ENCODE measurements at places on chromosomes 4 and X.
A peak's percentile ranks its signal among the peaks of the same experiment; 100 is the strongest.

- H3K4me1 ChIP-seq, result no peaks in the 10 kb centered on the region
- H3K4me3 ChIP-seq, result no peak overlapping the region
These were observed 399.3 kb downstream of the GPM6A start for GRCh38 chr4:175412746-175413145.

DNA sequence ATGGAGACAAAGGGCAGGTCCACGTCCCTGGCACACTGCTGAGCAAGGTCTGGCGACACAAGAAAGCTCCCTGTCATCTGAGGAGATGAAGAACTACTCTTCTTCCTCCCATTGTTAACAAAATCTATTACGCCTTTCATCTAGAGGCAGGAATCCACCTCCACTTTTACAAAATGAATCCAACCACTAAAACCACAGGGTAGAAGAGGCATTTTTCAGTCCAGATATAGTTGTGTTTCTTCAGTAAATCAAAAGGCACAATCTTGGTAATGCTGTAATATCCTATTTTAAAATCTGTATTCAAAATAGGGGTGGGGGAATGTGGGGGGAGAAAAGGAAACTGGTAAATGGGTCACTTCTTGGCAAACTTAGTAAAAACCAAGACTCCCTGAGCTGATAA, 101.4 kb downstream of the CDS1 start:
- H3K4me1 ChIP-seq, result peaks cover 10% of the 10 kb centered on the region
- H3K27ac ChIP-seq, result no peak overlapping the region
- peaks cover 98% of the 10 kb centered on the region for H3K36me3 ChIP-seq
- no peak overlapping the region for H3K4me3 ChIP-seq
- H3K27me3 ChIP-seq, result no peaks in the 10 kb centered on the region

DNA sequence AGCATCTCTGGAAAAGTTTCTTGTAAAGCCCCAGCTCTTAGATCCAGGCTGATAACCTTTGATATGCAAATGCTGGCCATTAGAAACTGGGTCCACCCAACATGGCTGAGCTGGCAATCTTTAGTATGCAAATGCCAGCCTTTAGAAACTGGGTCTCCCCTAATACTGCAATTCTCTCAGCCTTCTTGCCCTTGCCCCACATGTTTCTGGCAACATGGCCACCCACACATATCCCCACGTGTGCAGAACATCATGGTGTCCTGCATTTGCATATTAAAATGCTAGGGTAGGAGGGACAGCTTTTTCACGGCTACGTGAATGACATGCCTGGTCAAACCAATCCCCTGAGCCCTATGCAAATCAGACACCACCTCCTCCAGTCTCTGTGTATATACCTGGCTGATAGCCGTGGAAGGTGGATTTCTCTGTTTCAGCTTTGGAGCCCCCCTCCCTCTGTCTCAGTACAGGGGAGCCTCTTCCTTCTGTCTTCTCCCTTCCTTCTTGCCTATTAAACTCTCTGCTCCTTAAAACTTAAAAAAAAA, 344.0 kb upstream of the NWD2 start:
- no peak for DNase-seq
- H3K36me3 ChIP-seq, result no peaks in the 10 kb centered on the region
- no peaks in the 10 kb centered on the region for H3K4me1 ChIP-seq

DNA sequence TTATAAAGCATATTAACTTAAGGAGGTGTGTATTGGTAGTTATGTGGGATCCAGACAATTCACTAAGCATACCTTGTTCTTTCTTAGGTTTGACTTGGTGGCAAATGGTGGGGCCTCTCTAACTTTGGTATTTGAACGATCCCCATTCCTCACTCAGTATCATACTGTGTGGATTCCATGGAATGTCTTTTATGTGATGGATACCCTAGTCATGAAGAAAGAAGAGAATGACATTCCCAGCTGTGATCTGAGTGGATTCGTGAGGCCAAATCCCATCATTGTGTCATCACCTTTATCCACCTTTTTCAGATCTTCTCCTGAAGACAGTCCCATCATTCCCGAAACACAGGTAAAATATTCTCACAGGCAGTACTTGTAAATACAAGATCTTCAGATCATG, 186.4 kb downstream of the DCTD start:
- no peak overlapping the region for H3K27ac ChIP-seq
- H3K27me3 ChIP-seq, result no peaks in the 10 kb centered on the region
- DNase-seq, result no peak
- no peaks in the 10 kb centered on the region for H3K4me1 ChIP-seq
- no peaks in the 10 kb centered on the region for H3K36me3 ChIP-seq
- no peak overlapping the region for H3K4me3 ChIP-seq

DNA sequence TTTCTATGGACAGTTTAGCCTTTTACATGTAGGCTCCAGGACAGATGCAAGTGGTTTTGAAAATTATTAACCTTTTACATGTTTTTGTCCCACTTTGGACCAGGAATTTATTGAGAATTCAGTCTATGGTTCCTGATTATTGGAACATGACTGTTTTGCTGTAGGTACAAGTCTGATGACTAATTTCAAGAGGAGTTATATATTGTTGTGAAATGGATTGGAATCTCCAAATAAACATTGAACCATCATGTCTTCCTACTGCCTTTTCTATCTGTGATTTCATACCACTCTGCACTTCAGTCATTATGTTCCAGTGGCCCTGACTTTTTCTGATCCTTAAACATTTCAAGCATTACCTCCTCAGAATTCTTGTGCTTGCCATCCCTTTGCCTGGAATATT, 35.9 kb downstream of the TBC1D19 start:
- H3K36me3 ChIP-seq, result peaks cover 9% of the 10 kb centered on the region
- no peaks in the 10 kb centered on the region for H3K27me3 ChIP-seq
- no peak overlapping the region for H3K27ac ChIP-seq
- no peaks in the 10 kb centered on the region for H3K4me1 ChIP-seq
- no peak for DNase-seq

DNA sequence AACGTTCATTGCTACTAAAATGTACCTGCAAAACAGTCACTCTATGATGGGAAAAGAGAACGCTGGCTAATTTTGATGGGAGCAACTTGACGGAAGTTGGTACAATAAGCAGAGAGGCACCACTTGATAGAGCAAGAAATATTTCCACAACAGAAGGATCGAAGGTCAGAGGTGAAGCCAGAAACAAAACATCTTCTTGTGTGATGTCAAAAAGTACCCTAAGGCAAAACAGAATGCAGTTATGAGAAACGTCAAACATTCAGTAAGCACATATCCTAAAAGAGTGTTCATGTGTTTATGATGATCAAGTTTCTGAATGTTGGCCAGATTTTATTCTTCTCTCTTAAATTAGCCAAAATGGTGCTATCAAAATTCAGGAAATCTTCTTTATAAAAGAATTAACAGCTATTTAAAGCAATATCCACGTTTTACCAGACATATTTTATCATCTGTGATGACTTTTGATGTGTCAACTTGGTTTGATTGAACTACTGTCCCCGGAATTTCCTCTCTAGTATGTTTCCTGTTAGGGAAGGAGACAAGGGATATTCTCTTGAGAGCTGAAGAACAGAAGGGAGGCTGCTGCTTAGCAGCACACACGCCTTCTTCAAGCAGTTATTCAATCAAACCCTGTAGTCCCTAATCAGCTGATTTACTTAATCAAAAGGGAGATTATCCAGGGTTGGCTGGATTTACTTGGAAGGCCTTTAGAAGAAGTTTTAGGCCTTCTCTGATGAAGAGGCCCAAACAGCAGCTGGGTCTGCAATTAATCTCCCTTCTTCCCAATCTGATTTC, 15.7 kb downstream of the AASDH start:
- DNase-seq, result peak; percentile 3
- H3K27ac ChIP-seq, result no peak overlapping the region
- H3K4me3 ChIP-seq, result no peak overlapping the region
- peaks cover 31% of the 10 kb centered on the region for H3K36me3 ChIP-seq

GRCh38 chrX:20399728-20400414, 133.2 kb upstream of the RPS6KA3 start:
- H3K27me3 ChIP-seq, result no peaks in the 10 kb centered on the region
- H3K36me3 ChIP-seq, result no peaks in the 10 kb centered on the region
- H3K27ac ChIP-seq, result no peak overlapping the region
- no peak for DNase-seq
- no peaks in the 10 kb centered on the region for H3K4me1 ChIP-seq

GRCh38 chrX:20481632-20482031, 214.9 kb upstream of the RPS6KA3 start:
- H3K27ac ChIP-seq, result no peak overlapping the region
- H3K27me3 ChIP-seq, result no peaks in the 10 kb centered on the region
- H3K36me3 ChIP-seq, result no peaks in the 10 kb centered on the region

DNA sequence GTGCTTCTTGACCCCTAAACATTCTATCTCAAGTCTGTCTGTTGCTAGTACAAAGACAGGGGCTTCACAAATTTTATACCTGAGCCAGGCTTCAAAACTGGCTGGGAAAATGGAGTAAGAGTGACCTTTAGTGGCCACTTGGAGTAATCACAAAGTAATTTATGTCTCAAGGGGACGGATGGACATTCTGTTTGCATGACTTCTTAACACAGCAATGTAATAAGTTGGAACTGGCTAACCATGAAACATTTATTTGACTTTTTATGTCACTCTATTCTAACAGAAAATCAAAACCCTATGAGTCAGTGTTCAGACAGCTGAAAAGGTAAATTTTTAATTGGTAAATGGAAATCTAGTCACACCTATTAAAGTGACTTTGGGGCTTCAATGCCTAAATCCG, 600.6 kb downstream of the ANKRD50 start:
- H3K4me3 ChIP-seq, result no peak overlapping the region
- H3K4me1 ChIP-seq, result peaks cover 12% of the 10 kb centered on the region
- peak; percentile 88 for DNase-seq
- H3K36me3 ChIP-seq, result no peaks in the 10 kb centered on the region
- H3K27me3 ChIP-seq, result no peaks in the 10 kb centered on the region

GRCh38 chrX:39953879-39954278, 143.9 kb downstream of the BCOR start:
- no peak overlapping the region for H3K27ac ChIP-seq
- no peak overlapping the region for H3K4me3 ChIP-seq
- no peaks in the 10 kb centered on the region for H3K4me1 ChIP-seq
- peaks cover 5% of the 10 kb centered on the region for H3K27me3 ChIP-seq
- H3K36me3 ChIP-seq, result no peaks in the 10 kb centered on the region
- peak; percentile 93 for DNase-seq

Data from stomach (tissue), 19 donors.